ENCODE measurements at places on chromosomes 5 and 9. TPM values are rescaled to one million over a fixed set of nuclear protein-coding genes. Genes with fewer than 3 reads are reported as not detected.

SUSD3 gene
- total RNA-seq = 1.6 TPM

SHOC1 gene
- total RNA-seq = 0.16 TPM

DNA sequence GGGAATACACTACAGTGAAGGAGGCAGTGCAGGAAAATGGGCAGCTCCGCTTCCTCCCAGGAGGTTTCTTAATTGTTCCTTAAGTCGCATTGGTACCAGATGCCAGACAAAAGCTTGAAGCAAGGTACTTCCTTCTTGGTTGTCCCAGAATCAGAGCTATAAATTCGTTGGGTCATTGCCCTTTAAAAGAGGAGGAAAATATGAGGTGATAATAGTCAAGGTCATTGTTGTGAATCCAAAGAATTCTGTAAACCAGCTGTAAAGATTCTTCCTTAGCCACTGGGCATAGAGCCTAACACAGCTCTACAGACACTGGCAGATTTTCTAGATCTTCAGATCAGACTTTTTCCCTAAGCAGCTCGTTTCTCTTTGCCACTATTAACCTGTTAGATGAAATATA is 444.1 kb upstream of the TLE4 start:
- DNase-seq = no peak

- no peak for DNase-seq
Observed at GRCh38 chr5:34827588-34828506, 11.1 kb upstream of the TTC23L start.

PHYHD1 gene
- 1.1 TPM for total RNA-seq

Data from occipital lobe (tissue), 3 donors.